ENCODE measurements at places on chromosomes 12 and 14.

GRCh38 chr14:105974902-105975301 lies 448.5 kb downstream of the TMEM121 start:
- no peak for DNase-seq

- no peak for DNase-seq
These were observed 110.4 kb downstream of the DAD1 start for GRCh38 chr14:22478670-22479069.

DNA sequence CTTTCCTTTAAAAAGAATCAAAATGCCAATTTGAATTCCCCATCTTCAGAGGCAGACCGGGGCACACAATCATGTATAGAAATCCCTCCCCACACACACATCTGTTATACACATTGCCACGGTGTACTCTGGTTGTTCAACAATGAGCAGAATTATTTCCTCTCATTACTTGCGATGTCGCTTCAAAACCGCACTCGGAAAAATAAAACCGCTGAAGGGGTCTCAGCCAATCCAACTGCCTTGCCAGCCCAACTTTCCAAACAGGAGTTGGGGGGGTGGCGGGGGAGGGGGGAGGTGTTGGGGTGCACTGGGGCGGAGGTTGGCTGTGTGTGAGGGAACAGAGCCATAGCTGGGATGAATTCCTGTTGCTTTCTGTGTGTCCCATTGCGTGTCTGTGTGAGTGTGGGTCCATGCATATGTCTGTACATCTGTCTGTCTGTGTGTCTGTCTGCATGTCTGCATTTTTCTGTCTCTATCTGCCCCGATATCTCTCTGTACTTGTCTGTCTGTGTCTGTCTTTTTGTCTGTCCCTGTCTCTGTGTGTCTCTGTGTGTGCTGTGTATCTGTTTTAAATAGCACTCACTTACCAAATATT lies 163.6 kb upstream of the TBX3 start:
- no peak for DNase-seq

DNA sequence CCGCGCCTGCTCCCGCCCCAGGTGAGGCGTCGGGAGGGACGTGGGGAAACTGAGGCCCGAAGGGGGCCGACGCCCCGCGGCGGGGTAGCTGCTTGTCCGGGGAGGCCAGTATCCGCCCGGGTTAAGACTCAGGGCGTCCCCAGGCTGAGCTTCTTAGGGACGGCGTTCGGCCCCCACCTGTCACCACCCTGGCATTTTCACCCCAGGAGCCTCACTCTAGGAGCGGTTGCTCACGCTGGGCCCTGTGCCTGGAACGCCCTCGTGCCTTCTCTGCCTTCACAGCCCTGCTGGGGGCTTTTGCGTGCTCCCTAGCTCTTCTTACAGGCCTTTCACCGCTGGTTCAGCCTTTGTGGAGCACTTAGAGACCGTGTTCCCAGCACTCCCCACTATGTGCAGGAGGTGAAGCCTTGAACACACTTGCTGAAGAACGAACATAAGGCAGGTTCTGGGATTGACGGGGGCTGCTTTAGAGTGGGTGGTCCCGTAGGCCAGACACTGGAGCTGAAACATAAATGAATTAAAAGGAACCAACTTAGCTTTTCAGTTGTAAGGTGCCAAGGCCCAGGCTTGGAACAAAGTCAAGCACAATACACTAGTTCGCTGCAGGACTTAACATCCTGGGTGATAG lies 601 bp downstream of the ZNF839 start:
- DNase-seq: peak; percentile 38

DNA sequence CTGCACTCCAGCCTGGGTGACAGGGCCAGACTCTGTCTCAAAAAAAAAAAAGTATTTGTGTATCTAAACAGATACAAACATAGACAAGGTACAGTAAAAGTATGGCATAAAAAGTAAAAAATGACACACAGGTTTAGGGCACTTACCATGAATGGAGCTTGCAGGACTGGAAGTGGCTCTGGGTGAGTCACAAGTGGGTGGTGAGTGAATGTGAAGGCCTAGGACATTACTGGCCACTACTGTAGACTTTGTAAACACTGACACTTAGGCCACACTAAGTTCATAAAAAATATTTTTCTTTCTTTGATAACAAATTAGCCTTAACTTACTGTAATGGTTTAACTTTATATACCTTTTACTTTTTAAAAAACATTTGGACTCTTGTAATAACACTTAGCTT lies 38.0 kb upstream of the EIF5 start:
- no peak for DNase-seq

- no peak for DNase-seq
These were observed 25.8 kb upstream of the C12orf76 start for GRCh38 chr12:110074089-110074488.

GRCh38 chr14:67900231-67900630 lies 80.7 kb downstream of the RAD51B start:
- DNase-seq: no peak

GRCh38 chr12:129530984-129531383 lies 372.8 kb downstream of the TMEM132D start:
- DNase-seq: no peak

GRCh38 chr14:42428996-42429395 lies 822.3 kb downstream of the LRFN5 start:
- peak; percentile 16 for DNase-seq

DNA sequence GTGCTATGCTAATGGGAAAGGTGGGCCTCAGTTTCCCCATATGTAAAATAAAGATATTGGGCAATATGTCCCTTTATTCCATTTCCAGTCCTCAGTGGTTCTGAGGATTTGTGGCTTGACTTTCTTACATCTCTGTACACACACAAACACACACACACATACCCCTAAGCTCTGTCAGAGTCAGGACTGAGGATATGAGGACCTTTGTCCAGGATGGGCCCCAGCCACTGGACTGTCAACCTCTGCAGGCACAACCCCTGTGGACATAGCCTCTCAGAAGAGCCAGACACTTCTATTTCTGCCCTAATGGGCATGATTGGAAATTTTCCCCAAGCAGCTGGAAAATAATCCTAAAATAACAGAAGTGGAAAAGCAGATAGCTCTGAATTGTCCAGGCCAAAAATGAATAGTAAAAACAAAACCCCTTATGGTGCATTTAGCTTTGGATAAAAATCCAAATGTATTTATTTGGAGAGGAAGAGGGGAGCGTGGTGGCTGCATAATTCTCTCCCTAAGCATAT lies 50.2 kb downstream of the RIN3 start:
- no peak for DNase-seq

DNA sequence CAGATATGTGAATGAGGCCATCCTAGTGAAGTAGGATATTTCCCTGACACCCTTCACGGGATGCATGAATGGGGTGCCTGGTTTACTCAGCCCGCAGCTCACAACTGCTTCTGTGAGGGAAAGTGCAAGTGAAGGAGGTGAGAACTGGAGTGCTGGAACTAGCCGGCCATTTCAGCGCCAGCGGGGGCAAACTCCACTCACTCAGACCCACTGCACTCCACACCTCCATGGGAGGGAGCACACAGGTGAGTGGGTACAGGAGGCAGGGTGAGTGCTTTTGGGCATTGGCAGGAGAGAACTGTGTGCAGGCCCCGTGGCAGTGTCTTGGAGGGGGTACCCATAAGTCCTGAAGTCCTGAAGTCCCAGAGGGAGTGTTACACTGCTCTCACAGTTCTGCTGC lies 1008.4 kb downstream of the SLC6A15 start:
- no peak for DNase-seq

DNA sequence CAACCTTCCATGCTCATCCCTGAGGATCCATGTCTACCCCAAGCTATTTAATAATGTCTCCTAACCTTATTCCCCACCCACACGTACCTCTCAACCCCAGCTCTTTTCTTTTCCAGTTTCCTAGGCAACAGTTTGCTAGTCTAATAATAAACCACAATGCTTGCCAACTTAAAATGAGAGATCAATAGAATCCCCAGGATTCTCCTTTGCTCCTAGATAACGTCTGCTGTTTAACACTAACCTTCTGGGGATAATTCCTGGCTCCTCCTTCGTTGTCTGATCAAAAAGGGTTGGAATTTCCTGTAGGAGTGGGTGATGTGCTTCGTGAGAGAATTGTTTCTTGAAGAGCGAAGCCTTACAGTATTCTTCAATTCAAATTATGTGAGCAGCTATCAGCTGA lies 42.2 kb upstream of the DBX2 start:
- DNase-seq: no peak
